Immature natural killer cell (primary cell): ENCODE measurements at places on chromosomes 2 and 18. TPM values are rescaled to one million over a fixed set of nuclear protein-coding genes. Genes with fewer than 3 reads are reported as not detected.

The SLC8A1 gene
- polyA plus RNA-seq, result 0.34 TPM

DNA sequence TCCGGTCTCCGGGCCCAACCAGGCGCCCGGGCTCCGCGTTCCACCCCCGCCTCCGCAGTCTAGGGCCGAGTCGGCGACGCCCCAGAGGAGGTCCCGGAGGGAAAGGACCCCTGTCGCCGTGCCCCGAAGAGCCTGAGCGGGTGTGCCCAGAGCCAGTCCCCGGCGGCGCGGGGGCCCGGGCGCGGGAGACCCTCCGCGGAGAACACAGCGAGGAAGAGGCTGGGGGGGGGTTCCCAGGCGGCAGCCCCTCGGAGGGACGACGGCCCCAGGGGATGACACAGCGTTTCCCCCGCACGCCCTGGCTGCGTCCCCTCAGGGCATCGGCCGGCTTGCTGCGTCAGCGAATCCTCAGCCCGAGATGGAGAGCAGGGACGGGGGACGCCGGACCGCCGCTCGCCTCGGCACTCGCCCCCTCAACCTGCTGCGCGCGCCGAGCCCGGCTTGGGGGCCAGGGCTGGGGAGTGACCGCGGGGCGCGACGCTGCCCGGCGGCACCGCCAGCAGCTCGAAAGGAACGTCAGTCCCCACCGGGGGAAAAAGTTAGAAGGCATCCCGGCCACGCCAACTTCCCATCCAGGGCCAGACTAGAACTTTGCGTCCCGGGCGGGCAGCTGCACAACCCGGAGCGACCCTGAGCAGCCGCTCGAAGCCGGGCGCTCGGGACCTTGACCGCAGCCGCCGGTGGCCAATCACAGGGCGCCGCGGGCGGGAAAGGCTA, 711 bp downstream of the SFXN5 start:
- no peak for DNase-seq

DNA sequence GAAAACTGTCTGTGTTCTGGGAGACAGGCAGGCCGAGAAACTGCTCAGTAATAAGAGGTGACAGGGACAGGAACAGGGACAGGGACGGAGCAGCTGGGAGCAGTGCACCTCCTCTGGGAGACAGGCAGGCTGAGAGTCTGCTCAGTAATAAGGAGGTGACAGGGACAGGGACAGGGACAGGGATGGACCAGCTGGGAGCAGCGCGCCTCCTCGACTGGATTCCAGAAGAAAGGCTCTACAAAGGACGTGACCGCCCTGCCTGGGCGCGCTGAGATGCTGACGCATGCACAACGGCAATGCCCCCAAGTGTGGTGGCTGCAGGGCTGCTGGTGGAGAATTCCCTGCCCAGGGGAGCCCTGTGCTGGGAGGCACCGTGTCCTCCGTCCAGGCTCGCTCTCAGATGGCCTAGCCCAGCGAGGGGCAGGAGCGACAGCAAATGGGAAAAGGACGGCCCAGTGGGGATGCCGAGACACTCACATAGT, 44.2 kb upstream of the PXDN start:
- DNase-seq, result no peak

GRCh38 chr18:79533591-79533990, 137.9 kb downstream of the NFATC1 start:
- DNase-seq, result no peak

- no peak for DNase-seq
Measured at GRCh38 chr2:211204456-211204855, 648.1 kb downstream of the CPS1 start.

DNA sequence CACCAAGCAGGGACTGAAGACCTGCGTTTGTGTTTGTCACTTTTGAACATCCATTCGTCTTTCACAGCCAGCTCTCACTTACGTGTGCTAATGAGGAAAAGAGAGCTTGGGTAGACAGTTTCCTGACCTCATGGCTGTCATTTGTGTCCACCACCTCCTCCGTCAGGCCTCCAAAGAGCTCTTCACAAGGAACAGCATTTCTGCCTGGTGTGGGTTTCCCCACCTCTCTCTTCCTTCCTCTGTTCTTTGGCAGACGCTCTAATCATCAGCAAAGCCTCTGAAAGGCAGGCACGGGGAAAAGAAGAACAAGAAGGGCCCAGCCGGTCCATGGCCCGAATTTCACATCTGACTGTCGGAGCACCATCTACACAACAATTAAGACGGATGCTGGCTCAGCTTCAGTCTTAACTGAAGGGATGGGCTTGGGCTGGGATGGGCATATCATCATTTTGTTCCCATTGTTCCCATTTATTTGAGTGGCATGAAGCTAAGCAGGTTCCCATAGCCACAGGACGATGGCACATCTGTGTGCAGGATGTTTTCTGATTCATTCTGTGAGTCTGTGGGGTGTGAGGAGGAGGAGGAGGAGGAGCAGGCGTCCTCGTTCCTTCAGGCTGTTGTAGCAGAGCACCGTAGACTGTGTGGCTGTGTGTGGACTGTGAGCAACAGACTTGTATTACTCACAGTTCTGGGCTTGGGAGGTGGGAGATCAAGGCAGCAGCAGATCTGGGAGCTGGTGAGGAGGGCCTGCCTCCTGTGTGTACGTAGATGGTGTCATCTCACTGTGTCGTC, 66.4 kb downstream of the TSHZ1 start:
- DNase-seq, result no peak

The PSMA8 gene
- polyA plus RNA-seq, result 1.4 TPM

DNA sequence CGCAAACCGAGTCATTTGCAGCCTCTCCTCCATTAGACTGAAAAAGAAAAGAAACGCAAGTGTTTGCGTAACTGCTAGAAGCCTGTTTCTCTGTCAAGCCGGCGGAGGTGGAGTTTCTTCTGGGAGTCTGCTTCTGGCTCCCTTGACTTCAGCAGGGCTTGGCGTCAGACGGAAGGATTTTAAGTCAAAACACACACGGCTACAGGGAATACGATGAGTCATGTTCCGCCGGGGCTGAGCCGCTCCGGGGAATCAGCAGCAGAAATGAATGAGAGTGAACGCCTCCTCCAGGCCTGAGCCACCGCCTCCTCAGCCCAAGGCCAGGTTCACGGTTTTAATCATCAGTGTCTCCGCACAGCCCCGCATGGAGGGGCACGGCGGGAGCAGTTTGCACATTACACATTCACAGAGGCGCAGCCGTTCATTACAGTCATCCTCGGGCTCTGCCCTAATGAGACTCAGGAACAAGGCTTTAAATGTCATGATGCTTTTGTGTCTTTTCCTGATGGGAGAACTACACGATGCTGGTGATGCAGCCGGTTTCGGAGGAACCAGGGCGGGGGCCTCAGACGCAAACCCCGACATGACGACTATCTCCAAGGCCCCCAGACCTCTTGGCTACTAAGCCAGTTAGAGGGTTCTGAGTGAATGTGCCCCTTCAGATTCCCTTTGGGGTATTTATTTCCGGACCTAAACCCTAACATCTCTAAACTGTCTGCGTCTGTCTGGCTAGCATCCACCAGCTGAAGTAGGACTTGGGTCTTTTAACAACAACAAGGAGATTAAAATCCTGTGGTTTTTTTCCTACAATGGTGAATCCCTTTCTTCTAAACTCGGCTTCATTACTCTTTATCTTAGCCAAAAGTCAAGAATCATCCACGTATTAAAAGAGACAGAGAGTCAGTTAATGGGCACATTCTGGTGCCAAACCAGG, 11.1 kb upstream of the SCG2 start:
- no peak for DNase-seq

The RAX gene
- polyA plus RNA-seq, result not detected

DNA sequence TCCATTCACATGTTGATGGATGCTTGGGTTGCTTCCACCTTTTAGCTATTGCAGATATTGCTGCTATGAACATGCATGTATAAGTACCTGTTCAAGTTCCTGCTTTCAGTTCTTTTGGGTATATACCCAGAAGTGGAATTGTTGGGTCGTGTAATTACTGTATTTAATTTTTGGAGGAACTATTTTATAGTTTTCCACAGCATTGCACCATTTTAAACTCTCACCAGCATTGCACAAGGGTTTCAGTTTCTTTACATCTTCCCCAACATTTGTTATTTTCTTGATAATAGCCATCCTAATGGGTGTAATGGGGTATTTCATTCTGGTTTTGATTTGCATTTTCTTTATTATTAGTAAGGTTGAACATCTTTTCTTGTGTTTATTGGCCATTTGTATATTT, 16.0 kb downstream of the ACTR3 start:
- no peak for DNase-seq

DNA sequence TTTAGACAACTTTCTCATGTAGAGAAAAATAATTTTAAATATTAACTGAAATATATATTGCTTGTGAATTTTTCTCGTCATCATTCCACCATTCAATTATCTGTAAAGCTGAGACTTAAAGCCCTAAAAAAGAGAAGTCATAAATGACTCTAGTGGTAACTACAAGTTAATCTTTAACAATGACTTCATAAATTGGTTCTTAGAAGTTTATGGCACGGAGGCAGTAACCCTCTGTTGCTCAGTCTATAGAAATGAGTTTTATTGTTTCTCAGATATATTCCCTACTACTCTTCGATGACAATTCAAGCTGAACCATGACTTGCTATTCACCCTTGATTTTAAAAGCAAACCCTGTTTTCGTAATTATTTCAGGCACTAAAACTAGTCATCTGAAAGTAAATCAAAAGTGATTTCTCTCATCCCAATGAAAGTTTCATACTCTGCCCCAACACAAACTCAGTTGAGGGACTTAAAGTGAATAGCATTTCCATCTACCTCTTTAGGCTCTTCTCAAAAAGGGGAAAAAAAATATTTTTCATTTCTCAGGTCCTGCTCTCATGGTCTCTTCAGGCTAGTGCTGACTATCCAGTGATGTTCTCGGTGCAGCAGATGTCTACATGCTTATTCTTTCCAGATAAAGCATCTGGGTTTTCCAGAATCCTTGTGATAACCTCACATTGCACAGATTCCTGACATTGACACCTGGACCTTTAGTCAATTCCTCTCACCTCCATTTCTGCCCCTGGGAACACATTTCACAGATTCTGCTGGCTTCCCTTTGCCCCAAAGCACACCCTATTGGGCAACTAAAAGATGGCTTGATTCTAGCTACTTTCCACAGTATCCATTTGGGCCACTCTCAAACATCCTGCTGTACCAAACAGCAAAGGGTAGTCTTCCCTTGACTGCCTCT, 207.8 kb upstream of the LRATD1 start:
- DNase-seq, result no peak

DNA sequence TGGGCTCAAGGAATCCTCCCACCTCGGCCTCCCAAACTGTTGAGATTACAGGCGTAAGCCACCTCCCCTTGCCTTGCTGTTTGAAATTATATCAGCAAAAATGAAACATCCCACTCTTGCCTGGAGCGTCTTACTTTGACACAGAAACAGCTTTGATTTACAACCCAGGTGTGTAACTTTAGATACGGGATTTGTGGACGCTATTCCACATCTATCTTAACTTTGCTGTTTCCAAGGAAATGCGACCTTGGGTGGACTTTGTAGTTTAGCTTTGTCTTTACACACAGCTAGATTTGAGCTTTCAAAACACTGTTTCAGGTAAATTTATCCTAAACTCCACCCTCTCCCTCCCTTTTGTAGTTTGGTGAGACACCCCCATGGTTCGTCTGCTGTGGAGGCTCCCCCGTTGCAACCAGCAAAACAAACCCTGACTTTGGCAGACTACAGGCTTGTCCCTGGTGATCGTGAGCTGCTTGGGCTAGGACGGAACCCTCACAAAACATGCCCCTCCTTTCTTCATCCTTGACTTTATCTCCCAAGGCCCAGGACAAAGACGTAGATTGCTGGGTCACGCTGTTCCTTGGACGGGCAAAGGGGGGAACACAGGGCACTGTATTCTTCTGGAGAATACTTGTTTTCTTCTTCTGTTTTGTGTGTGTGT, 5.5 kb upstream of the MSH6 start:
- DNase-seq, result no peak
